ENCODE measurements at places on chromosomes 4 and X. TPM values are rescaled to one million over a fixed set of nuclear protein-coding genes. Genes with fewer than 3 reads are reported as not detected.

GRCh38 chr4:72358483-72358882, 210.5 kb downstream of the ADAMTS3 start:
- DNase-seq = no peak

GRCh38 chr4:41613386-41613785, 75.4 kb downstream of the LIMCH1 start:
- no peak for DNase-seq

DNA sequence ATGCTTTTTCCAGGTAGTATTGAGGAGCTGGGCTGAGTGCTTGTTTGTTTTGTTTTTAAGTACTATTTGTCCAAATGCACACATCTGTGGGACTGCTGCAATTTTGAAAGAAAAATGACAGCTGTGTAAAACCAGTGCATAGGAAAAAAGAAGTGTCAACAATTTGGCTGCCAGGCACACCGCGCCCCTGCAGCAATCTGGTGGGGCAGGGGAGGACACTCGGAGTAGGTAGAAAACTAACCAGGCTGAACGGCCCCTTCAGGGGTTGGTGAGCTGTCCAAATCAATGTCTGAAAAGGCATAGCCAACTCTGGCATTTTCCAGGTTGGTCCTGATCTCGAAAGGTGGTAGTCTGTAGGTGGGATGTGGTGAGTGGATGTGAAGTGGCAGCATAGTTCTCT, 1.1 kb downstream of the LDOC1 start:
- no peak for DNase-seq

DNA sequence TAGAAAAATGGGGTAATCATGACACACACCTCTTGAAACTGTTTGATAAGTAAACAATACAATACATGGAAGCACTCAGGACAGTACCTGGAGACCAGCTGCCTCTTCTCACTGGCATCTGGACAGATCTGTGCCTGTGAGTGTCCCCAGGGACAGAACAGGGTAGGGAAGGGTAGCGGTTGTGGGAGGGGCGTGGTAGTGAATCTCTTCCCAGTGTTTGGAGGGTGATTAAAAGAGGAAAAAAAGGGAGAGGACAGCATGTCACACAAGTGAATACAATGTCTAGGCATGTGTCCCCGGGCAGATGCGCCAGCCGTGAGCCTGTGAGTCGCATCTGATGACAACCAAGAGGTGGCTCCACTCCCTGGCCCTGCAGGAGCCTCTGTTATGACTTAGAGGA, 138.8 kb upstream of the MSX1 start:
- no peak for DNase-seq

- peak; percentile 47 for DNase-seq
These were observed 235.3 kb downstream of the GPAT3 start for GRCh38 chr4:83771113-83771705.

- no peak for DNase-seq
These were observed 121.1 kb upstream of the SLC4A4 start for GRCh38 chr4:71217688-71218087.

DNA sequence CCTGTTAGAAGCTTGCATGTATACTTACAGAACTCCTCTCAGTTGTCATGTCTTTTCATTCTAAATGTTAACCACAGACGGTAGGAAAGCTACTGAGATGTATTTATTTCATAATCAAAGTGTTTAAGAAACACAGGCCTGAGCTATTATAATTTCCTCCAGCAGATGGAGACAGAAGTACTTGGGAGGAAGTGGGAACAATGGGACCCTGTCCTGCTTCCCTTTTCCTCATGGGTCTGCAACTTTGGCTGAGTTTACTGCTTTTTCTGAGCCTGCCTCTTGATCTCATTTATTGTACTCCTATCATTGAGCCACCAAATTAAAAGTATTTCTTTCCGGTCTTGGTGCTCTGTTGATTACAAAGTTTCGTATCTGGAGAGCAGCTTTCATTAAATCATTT, 67.7 kb upstream of the SPANXN2 start:
- peak; percentile 34 for DNase-seq

- peak; percentile 14 for DNase-seq
These were observed 226.4 kb upstream of the CASK start for GRCh38 chrX:42149765-42150164.

- DNase-seq = no peak
These were observed 367.9 kb upstream of the FAM47C start for GRCh38 chrX:36640232-36640631.

DNA sequence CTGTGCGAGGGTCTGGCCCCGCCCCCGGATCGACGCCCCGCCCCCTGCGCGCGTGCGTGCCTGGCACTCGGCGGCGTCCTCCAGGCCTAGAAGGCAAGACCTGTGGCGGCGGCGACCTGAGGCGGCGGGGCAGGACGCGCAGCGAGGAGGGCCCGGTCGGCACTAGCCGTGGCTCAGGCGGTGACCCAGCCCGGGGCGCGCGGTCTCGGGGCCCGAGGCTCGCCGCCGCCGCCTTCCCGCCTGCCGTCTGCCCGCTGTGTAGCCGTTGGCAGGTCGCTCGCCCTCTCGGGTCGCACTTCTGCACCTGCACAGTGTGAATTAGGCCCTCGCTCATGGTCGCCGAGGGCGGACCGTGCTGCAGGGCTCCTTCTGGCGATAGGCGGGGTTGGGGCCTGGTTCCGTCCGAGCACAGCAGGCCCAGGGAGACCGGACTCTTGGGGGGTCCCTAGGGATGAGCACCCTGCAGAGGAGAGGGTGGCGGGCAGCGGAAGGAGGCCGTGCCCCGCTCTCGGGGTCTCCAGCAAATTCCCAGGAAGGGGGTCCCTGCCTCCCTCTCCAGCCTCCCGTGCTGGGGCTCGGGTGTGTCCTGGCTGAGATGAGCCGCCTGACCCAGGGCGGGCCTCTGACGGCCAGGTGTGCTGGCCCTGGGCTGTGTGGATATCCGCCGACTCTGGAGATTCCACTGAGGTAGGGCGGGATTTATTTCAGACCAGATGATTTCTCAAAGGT, 557 bp upstream of the FAM53A start:
- DNase-seq = no peak

Gene RRH
- total RNA-seq = not detected

Gene TLR2
- 11.3 TPM for total RNA-seq

Gene RPL34
- 798 TPM for total RNA-seq

Gene GAB3
- total RNA-seq = under 0.01 TPM

Gene OCRL
- 8.5 TPM for total RNA-seq

Gene F9
- not detected for total RNA-seq

Measured in RPMI7951 (cell line).